ENCODE measurements at places on chromosomes 11 and 22.

GRCh38 chr11:130300567-130300966, 14.2 kb downstream of the ZBTB44 start:
- DNase-seq, result no peak

GRCh38 chr11:69920345-69921127, 101.3 kb upstream of the FGF3 start:
- no peak for DNase-seq

DNA sequence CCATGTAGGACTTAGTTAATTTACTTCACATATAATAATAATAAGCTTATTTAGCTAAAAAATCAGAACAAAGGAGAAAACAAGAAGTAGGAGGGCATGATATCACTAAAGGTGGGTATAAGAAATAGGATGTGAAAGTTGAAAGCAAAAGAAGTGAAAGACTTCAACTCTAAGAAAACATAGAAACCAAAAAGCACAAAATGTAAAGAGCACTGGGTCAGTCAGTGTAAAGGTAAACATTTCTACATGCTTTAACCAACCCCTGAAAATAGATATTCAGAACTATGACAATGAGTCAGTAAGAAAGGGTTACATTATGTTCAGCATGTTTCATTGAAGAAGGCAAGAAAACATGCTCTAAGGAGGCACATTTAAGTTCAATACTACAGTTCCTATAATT, 298.8 kb downstream of the SWAP70 start:
- DNase-seq, result no peak

DNA sequence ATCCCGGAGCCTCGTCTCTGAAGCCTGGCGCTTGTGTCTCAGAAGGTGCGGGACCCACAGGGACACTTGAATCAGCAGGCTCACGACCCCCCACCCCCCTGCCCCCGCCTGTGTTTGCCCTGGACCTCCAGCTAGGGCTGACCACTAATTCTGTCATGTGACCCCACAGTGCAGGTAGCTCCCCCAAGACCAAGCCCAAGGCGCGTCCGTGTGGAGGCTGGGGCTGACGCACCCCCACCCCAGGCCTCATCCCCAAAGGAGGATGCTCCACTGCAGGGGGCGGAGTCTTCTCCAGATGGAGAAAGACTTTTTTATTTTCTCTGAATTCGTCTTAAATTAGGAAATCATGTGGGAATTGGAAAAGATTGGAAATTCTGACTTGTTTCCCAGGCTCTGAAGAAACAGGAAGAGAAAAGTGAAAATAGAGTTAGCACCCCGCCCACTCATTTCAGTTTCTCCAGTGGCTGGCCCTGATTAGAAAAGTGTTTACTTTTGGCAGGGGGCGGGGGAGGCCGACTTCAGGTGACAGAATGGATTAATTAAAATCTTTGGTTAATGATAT, 1.0 kb upstream of the RELA start:
- no peak for DNase-seq

- DNase-seq, result no peak
Observed at GRCh38 chr11:101553891-101554292, 29.9 kb downstream of the TRPC6 start.

- DNase-seq, result no peak
Observed at GRCh38 chr11:90803366-90803765, 580.5 kb upstream of the CHORDC1 start.

DNA sequence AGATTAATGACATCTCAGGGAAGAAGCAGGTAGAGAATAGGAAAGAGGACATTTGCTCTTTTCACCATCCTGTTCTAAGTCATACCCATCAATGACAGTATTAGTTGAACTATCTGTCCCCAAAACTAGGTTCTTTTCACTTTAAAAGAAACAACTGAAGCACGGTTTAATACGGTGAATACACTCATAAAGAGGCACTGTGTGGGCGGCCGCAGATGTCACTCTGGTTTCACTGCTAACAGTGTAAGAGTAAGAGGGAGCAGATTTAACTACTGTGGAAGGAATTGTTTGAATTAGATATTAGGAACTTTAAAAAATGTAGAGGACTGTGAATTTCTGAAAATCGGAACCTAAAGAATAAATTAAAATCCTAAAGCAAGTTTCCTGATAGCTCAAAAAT, 49.5 kb downstream of the VSIG10L2 start:
- no peak for DNase-seq

- no peak for DNase-seq
Observed at GRCh38 chr11:67276781-67277230, 10.5 kb downstream of the GRK2 start.

DNA sequence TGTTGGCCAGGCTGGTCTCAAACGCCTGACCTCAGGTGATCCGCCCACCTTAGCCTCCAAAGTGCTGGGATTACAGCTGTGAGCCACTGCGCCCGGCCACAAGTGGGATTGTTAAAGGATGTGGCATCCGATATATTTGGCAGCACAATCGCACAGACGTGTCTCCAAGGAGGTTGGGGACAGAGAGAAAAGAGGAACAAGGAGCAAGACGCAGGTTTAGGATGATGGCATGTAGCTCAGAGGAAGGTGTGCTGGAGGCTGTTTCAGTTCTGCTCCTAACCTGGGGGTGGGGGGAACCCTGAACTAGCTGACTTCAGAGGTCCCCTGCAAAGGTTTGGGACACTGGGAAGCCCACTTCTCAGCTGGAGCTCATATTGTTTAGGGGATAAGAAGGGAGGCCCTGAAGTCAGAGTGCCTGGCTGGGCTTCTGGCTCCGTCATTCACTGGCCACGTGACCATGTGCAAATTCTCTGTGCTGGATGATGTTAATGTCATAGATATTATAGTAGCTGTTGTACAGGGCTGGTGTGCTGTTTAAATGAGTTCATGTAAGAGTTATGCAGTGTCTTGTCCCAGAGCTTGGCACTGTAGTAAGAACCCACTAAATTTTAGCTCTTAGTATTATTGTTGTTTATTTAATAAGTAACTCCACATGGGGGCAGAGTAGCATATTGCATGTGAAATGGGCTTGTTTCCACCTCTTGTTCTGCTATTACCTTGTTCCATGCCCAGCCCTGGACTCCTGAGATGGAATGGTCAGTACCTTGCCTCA, 129.7 kb downstream of the ST3GAL4 start:
- DNase-seq, result no peak

GRCh38 chr11:34284811-34285481, 72.9 kb downstream of the ABTB2 start:
- DNase-seq, result no peak

All from anterior cingulate cortex (tissue), 58 donors.